ENCODE measurements at places on chromosomes 11 and 22.

- no peak for DNase-seq
Measured at GRCh38 chr11:122101625-122102291, 14.3 kb downstream of the BLID start.

DNA sequence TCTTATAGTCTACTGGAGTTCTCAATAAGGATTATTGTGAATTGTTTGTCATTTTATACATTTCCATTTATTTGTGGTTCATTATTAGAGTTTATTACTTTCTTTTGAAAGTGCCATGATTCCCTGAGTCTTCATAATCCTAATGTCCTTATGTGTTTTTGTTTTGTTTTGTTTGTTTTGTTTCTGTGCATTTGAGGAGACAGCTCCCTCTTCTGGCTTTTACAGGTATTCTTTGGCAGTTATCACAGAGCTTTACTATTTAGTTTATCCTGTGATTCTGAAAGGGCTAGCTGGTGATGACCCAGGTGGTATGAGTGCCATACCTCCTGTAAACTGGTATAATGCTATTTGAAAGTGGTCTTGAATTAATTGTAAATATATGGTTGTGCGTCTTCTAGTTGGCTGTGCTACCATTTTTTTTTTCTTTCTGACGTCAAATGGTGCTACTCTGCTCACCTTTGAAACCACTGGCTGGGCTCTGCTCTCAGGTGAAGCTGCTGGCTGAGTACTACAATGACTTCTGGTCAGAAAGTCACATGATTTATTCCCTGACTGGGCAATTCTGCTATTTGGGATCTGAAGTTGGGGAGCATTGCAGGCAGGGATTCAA is 751.2 kb downstream of the JRKL start:
- no peak for DNase-seq

GRCh38 chr22:49369726-49370626 is 457.7 kb downstream of the BRD1 start:
- no peak for DNase-seq

GRCh38 chr22:47155131-47155885 is 392.9 kb downstream of the TBC1D22A start:
- DNase-seq: no peak

DNA sequence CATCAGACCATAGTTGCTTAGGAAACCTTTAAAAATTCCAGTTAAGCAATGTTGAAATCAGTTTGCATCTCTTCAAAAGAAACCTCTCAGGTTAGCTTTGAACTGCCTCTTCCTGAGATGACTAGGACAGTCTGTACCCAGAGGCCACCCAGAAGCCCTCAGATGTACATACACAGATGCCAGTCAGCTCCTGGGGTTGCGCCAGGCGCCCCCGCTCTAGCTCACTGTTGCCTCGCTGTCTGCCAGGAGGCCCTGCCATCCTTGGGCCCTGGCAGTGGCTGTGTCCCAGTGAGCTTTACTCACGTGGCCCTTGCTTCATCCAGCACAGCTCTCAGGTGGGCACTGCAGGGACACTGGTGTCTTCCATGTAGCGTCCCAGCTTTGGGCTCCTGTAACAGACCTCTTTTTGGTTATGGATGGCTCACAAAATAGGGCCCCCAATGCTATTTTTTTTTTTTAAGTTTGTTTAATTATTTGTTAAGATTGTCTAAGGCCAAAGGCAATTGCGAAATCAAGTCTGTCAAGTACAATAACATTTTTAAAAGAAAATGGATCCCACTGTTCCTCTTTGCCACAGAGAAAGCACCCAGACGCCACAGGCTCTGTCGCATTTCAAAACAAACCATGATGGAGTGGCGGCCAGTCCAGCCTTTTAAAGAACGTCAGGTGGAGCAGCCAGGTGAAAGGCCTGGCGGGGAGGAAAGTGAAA is 73.4 kb downstream of the NCAPD3 start:
- no peak for DNase-seq
